ENCODE measurements at places on chromosomes 2 and 18.

DNA sequence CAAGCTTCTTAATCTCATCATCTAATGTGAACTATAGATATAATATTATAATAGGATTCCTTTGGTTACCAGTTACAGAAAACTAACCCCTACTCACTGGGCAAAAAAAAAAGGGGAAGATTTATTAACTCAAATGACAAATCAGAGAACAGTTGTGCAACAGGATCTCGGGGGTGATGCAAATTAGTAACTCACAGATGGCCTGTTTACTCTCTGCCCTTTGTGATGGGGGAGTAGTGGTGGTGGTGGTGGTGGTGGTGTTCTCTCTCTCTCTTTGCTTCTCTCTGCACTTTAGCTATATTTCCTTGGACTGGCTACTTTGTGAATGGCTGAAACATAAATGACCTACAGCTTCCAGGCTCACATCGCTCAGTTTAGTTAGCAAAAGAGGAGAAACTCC lies 59.0 kb downstream of the TMEM247 start:
- DNase-seq, result peak; percentile 20

DNA sequence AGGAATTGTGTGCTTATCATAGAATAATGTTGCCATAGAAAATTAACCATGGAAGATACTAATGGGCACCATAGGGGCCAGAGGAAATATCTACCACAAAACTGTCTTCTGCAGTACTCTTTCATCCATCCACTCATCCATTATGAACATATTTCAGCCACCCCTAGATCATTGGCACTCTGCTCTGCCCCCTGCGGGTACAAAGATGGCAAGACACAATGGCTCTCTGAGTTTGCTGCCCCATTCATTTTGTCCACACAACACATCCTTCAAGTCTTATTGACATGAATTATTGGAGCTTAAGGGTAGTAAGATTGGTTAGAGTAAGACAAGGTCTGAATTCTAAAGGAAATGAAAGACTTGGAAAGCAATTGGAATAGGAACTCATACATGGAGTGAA lies 1224.7 kb upstream of the CELF4 start:
- DNase-seq, result no peak

- DNase-seq, result no peak
These were observed 73.8 kb downstream of the HDAC4 start for GRCh38 chr2:239326831-239327535.

- DNase-seq, result no peak
These were observed 60.5 kb downstream of the CDH2 start for GRCh38 chr18:28116461-28116860.

- DNase-seq, result peak; percentile 28
These were observed 338.7 kb downstream of the CDH2 start for GRCh38 chr18:27838225-27838624.

- no peak for DNase-seq
These were observed 102.9 kb downstream of the TANC1 start for GRCh38 chr2:159071190-159071915.

- DNase-seq, result no peak
These were observed 14.5 kb downstream of the SLC39A10 start for GRCh38 chr2:195671563-195671962.

GRCh38 chr2:112712903-112713584 lies 7.8 kb upstream of the NT5DC4 start:
- DNase-seq, result peak; percentile 41

DNA sequence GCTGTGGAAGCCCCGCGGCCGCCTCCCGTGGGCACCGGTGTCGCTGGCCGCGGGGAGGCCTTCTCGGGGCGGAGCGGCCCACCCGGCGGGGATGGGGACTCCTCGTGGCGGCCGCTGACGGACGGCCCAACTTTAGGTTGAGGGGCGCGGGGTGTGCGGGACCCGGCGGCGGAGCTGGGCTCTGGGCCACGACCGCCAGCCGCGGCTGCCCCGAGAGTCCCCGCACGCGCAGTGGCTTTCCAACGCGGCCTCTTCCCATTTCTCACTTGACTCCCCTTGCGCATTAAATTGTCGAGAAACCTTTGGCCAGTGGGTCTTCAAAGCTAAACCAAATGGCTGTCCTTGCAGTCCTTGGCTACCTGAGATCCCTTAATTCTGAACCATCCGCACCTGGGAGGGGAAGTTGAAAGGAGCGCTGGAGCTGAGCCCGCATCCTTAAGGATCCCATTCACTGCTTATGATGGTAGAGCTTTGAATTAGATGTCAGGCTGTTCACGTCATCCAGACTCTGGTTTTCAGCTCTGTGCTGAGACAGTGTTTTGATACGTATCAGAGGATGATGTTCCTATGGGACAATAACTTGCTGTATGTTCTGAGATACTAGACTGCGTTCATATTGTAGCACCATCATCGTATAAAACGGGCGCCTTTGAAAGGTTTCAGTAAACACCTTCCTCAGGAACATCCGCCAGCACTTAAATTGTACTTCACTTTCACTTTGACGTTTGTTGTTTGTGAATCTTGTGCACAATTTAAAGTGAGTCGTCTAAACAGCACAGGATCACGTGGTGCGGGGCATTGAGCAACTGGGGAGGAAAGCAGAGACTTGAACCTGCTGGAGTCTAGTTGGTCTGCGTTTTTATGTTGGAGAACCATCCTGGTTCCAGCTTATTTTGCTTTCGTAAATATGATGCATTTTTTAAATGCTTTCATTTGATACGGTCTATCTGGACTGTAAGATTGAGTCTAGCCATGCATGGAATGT lies 874 bp downstream of the CLIP4 start:
- DNase-seq, result peak; percentile 80

DNA sequence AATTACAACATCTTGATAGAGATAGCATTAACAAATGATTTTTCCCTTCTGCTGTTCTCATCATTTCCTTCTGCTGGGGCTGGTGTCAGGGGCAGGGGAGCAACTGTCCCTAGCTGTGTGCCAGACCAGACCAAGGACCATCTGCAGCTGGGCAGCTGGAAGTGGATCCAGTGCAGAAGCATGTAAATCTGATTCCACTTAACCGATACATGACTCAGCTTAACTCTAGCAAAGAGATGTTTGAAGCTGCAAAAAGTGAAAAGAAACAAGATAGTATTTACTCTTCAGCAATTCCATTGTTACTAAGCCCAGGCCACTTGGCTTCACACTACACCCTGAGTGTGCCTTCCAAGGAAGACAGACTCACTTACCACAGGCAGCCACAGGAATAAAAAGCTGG lies 151.1 kb downstream of the GALNT1 start:
- no peak for DNase-seq

GRCh38 chr18:24396082-24396633 lies 1.5 kb downstream of the OSBPL1A start:
- DNase-seq, result no peak

DNA sequence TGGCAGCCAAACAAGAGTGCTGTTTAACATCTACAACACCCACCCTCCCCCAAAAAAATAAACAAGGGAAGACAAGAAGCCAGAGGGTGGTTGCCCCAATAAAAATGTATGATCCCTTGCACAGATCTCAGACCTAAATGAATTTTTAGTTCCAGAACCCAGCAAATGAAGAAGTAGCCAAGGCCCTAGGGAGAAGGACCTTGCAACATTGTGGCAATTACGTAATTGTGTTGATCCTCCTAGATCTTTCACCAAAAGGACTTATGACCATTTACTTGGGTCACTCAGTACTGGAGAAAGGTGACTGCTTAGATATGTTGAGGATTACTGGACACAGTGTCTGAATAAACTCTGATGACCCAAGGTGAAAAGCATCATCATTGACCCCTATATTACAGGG lies 1393.8 kb downstream of the LRP1B start:
- DNase-seq, result no peak

Measured in EL (cell line).